Left renal pelvis (tissue), 4 donors: ENCODE measurements at places on chromosomes 13 and 19. TPM values are rescaled to one million over a fixed set of nuclear protein-coding genes. Genes with fewer than 3 reads are reported as not detected.

DNA sequence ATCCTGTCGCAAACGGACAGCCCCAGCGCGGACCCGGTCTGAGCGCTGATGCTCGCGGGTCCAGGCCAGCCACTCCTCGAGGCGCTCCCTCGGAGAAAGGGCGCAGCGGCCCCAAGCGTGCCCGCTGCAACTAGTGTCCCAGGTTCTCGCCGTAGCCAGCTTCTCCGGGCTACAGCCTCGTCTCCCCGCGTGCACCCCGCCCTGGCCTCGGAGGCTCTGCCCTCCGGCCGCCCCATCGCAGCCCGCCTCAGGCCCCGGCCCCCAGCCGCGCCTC is 487 bp downstream of the FLT1 start:
- no peak for DNase-seq

- no peak for DNase-seq
These were observed 174.6 kb downstream of the ITGBL1 start for GRCh38 chr13:101626925-101627555.

DNA sequence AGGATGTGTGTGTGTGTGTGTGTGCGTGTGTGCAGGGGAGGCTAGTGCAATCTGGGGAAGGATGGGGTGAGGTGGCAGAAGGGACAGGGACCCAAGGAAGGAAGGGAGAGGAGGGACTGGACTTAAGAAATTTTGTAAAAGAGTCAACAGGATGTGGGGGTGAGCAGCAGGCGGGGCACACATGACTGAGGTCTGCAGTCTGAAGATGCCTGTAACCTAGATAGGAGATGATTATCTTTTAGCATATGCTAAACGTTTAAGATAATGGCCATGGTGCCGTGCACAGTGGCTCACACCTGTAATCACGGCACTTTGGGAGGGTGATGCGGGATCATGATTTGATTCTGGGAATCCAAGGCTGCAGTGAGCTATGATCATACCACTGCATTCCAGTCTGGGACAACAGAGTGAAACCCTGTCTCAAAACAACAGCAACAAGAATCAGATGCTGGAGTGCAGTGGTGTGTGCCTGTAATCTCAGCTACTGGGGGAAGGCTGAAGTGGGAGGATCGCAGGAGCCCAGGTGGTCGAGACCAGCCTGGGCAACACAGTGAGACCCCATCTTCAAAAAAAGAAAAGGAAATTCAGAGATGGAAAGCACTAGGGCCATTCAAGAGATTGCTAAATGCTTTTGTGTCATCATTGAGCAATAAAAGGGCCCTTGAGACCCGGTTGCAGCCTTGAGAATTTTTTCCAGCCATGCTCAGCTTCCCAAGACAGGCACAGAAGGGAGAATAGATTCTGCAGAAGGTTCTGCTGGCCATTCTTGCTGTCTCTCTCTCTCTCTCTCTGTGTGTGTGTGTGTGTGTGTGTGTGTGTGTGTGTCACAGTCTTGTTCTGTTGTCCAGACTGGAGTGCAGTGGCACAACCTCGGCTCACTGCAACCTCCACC is 3.8 kb upstream of the ZNF414 start:
- no peak for DNase-seq

SHISA2 gene
- polyA plus RNA-seq: 19.1 TPM

ZNF559 gene
- polyA plus RNA-seq: 71.7 TPM

OR10H4 gene
- polyA plus RNA-seq: not detected

DNA sequence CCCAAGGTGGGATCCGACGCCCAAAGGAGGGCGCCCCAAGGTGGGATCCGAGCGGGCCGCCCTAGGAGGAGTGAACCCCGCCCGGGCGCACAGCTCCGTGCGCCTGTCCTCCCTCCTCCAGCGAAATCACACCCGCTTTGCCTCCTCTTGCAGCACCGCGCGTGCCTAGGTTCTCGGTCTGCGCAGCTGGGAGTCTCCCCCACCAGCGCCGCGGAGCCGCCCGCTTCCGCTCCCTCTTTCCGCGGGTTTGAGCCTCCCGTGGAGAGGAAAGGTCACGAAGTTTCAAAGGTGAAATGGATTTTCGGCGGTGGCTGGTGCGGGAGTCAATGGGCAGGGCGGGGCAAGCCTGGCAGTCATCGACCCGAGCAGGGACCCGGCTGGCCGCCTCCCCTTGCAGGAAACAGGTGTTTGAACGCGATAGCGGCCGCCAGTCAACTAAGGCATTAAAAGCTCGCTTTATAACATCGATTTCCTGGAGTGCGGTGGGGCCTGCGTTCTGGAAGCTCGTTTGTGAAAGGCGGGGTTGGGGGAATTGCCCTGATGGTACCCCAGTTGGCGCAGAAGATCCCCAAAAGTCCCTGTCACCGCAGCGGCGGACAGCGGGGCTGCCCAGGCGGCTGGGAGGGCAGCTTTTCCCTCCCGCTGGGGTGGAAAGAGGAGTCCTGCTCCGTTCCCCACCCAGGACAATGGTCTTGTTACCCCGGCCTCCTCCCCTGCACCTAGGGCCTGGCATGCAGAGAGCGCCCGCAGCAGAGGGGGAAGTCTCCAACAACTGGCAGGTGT is 9.0 kb upstream of the SOX1 start:
- no peak for DNase-seq

SPIB gene
- 0.84 TPM for polyA plus RNA-seq

DNA sequence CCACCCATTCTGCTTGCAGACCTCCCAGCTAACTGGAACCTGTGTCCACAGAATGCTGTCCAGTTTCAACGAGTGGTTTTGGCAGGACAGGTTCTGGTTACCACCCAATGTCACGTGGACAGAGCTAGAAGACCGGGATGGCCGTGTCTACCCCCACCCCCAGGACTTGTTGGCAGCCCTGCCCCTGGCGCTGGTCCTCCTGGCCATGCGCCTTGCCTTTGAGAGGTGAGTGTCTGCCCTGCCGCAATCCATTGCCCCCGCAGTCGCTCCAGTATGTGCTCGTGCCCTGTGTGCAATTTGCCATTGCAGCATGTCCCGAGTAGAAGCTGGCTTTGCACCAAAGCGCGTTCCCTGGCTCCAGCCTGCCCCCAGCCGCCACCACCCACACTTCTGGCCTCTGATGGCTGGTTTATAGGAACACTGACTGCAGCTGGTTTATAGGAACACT is 41.9 kb downstream of the CERS4 start:
- no peak for DNase-seq

ZSCAN18 gene
- polyA plus RNA-seq: 122 TPM

PABPC3 gene
- 0.81 TPM for polyA plus RNA-seq

DNA sequence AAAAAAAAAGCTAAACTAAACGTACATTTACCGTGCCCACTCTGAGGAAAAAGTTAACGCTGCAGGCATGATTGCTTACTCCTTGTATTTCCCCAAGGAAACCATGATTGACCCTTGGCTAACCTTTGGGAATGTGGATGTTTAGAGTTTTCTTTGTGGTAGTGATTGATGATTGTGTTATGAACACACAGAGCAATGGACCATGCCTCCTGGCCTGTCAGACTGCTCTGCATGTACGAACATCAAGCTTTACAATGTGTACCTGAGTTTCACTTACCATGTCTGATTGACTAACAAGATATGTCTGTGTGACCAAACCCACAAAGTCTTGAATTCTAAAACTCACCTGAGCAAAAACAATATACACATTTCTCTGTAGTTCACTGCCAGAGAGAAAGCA is 35.1 kb downstream of the MYCBP2 start:
- no peak for DNase-seq

SIGLEC12 gene
- 0.20 TPM for polyA plus RNA-seq

GRCh38 chr13:42534785-42535184 is 39.2 kb upstream of the TNFSF11 start:
- DNase-seq: no peak

DNA sequence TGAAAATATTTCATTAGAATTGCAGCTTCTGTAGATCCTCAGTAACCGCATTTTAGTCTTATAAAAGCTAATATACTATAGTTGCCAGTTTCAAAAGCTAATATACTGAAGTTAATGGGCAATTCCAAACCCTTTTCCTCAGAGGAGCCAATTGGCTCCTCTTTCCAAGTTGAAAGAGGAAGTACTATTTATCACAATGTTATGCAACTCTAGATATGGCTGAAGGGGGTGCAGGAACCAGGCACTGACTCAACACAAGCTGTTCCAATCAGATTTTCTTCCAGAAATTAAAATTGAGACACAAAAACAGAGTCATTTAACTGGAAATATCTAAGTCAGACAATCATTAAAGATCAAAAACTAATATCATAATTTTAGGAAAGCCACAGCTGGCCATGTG is 258.9 kb downstream of the PCDH20 start:
- DNase-seq: no peak

- no peak for DNase-seq
These were observed 18.5 kb downstream of the CYP2A6 start for GRCh38 chr19:40831502-40832430.

DNA sequence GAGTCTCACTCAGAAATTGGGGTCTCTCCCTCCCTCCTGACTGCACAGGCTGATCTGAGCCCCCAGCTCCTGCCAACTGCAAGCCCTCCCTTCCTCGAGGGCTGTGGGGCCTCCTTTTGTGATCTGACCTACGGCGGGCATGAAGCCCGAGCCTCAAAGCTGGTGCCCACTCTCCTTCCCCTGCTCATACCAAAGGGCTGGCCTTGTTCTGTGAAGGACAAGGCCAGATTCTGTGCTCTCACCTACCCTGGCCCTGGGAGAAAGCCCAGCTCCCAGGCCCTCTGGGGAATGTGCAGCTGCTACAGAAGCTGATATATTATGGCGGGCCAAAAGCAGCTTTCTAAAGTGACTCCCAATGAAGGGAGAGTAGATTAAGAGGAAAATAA is 9.0 kb upstream of the ECH1 start:
- no peak for DNase-seq

DNA sequence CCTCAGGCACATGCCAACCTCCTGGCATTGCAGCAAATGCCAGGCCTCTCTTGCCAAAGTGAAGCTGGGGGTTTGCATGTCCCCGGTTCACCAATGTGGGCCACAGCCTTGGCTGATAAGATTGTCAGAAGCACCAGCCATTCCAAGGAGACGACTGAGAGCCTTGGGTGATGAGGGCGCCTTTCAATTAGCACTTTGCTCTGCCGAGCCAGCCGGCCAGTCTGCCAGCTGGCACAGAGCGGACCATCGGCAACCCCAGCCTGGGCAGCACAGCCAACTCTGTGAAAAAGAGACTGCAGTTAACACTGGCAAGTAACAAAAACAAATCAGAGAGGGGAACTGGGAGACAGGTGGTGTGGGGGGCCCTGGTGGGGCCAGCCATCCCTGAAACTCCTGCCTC is 67.3 kb downstream of the EFNB2 start:
- no peak for DNase-seq

RNF17 gene
- 0.86 TPM for polyA plus RNA-seq

LILRA1 gene
- polyA plus RNA-seq: 0.60 TPM

SERP2 gene
- 14.4 TPM for polyA plus RNA-seq

GRCh38 chr13:27016875-27017274 is 154.7 kb downstream of the USP12 start:
- no peak for DNase-seq

DNA sequence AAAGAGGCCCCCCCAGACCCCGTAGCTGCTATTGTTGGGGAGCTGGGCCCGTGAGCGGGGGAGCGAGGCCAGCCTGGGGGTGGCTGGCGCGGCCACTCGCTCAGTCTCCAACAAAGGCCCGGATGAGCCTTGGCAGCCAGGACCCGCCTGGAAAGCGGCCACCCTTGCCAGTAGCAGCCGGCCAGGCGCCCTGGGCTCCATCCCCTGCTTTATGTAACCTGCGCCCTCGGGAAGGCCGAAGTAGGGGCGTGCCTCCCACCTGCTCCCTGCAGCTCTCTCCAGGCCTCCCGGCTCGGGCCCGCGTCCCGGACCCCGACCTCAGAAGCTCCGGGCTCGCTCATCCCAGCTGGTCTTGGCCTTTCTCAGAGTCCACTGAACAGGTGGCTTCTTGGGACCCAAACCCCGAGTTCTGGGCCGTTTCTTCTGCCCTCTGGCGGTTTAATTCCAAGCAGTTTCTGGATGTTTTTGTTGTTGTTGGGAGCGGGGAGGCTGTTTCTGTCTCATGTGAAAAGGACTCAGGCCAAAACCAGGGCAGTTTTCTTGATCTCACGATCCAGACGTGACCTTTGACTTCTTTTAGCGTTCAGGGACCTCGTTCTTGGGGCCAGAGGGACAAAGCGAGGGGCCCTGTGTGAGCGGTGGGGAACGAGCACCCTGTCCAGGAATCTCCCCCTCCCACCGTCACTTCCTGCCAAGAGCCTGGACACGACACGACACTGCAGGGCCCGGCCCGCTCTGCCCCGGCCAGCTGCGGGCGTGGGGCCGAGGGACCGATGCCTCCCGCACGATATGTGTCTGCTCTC is 1.2 kb downstream of the CDC34 start:
- no peak for DNase-seq

DNA sequence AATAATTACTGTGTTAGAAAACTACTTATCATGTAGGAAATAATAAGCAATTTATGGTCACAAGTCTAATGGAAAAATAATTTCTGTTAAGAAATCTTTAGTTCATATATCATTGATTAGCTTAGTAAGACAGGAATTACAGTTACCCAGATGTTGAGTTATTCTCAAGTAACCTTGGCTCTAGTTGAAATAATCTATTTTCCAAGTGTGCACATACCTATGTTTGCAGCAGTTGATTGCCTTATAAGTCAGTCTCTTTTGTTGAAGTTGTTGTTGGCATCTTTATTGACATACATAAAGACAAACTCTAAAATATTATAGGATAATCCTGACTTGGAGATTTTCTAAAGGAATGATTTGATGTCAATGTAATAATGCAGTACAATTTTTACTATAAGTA is 511.4 kb upstream of the KLF12 start:
- no peak for DNase-seq

DNA sequence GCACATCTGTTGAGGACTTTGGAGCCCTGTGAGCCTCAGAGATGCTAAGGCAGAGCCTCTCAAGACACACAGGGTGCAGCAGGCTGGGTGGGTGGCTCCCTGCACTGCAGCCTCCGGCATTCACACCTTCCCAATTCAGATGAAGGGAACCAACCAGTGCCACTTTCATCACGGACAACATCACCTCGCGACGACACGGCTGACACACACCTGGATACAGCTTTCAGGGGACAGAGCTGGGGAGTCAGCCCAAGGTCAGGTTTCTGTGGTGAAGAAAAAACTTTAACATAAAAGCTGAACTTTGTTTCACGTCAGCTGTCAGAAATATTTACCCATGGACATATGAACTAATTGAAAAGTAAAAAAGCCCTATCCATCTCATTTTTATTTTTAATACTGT is 24.9 kb upstream of the ARHGEF7 start:
- DNase-seq: no peak

- DNase-seq: no peak
These were observed 78.6 kb upstream of the TSHZ3 start for GRCh38 chr19:31427857-31428256.
